ENCODE measurements at places on chromosomes 6 and 20.
A peak's percentile ranks its signal among the peaks of the same experiment; 100 is the strongest.

- peak; percentile 29 for DNase-seq
Measured at GRCh38 chr20:16459019-16459700, 114.1 kb downstream of the KIF16B start.

DNA sequence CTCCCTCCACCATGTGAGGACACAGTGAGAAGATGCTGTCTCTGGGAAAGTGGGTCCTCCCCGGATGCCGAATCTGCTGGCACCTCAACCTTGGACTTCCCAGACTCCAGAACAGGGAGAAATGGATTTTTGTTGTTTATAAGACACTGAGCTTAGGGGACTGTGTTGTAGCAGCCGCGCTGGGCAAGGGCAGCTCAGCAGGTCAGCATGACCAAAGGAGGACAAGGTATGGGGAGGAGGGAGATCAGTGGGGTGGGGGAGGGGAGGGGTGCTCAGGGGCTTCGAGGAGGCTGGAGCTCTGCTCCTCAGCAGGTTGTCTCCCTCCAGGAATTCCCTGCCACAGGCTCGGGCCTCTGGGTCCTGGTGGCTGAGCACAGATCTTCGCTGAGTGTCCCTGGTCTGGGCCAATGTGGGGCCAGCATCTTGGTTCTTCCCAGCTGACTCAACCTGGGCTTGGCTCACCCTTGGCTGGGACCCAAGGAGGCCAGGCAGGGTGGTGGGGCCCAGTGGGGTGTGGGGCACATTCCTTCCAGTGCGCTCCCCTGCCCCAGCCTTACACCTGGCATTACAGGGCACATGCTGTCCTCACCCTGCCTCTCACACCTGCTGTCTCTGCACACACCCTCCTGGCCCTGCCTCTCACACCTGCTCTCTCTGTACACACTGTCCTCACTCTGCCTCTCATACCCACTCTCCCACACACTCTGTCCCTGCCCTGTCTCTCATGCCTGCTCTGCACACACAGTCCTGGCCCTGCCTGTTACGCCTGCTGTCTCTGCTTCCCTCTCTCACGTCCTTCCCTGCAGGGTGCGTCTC lies 107.3 kb downstream of the SYCP2 start:
- DNase-seq, result no peak

DNA sequence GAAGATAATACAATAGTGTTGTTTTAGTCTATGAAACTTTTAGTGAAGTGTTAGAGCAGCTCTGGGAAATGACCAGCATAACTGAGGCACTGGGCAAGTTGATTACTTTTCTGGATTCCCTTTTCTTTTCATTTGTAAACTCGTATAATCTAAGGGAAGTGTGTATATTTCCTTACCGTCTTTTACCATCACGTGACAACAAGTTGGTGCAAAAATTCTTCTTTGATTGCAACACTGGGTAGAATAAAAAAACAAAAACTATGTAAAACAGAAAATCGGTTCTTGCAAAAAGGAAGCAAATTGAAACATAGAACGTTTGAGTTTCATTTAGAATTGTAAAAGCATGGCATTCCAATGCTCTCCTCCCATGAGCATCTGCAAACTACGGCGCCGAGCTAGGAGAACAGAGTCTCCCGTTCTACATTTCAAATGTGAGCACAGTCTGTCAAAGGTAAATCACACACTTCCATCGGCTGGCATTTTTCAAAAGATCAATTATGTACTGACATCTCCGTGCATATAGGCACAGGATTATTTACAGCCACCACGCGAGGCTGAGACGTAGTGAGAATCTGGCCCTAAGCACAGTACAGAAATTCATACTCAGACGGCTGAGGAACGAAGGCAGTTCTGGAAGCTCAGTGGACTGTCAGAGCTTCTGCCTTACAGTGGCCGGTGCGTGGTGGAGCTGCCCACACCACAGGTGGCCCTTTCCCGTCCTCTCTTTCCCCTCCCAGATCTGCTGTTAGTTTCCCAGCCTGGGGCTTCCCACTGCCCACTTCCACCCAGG lies 314.0 kb downstream of the BMP7 start:
- no peak for DNase-seq

DNA sequence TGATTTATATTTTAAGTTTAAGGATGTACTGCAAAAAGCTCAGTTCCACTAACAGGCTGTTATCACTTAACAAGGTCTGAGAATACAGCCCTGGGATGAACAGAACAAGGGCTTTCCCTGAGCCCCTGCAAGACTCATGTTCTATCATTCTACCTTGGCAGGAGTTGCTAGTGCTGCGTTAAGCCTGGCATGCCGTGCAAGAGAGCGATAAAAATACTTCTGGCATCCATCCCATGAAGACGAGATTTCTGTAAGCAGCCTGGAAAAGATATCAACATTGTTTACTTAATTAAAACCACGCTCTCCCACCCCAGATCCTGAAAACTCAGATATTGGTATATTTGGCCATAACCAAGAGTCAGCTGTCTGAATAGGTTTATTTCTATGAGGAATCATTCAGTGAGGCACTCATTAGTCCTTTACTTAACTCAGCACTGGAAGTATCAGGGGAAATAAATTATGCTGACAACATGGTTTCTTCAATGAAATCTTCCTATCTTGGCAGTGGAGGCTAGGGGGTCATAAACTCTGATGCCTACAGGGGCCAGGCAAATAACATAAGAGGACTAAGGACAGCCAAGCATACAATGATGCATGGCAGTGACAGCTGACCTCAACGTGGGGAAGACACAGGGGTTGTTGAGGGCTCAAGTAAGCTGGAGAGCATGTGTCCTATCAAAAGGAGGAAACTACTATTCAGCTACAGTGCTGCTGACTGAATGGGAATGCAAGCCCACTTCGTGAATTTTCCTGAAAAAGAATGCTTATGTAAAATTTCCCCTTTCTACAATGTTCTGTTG lies 37.6 kb upstream of the LYRM2 start:
- no peak for DNase-seq

GRCh38 chr6:39193201-39193791 lies 36.0 kb downstream of the KCNK5 start:
- no peak for DNase-seq

DNA sequence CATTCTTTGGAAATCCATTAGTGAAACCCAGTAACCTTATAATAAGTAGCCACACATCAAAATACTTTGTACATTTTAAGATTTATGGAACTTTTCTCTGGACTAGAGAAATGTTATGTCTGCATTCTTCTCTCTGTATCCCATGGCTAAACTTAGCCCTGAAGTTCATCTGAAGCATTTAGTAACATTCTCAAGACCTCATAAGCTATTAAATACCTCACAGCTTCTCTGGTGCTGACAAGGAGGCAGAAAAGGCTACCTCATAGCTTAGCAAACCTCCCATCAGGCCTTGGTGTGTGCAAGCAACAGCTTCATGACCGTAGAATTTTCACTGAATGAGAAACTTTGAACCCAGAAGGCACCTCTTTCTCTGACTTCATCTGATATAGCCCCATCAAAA lies 38.9 kb upstream of the HDGFL1 start:
- DNase-seq, result no peak

GRCh38 chr20:45154183-45154582 lies 20.5 kb upstream of the PI3 start:
- no peak for DNase-seq

DNA sequence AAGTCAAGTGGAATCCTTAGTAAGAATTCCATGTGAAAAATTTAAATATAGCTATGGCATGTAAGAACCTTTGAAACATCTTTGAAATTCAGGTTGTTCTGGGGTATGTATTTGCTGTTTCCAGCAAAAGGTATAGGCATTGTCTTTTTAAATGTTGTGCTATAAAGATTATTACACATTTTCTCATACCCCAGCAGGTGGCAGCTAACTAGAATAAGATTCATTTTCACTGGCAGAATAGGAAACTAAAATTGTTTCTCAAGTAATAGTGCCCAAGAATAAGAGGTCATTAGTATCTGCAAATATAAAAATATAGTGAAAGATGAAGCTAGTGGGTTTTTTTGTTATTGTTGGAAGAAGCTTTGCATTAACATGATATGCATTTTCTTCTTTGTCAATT lies 1.8 kb downstream of the GRIK2 start:
- DNase-seq, result no peak

GRCh38 chr6:125781314-125781868 lies 9.4 kb upstream of the NCOA7 start:
- no peak for DNase-seq

- DNase-seq, result no peak
Measured at GRCh38 chr20:60046011-60046413, 87.8 kb downstream of the CDH26 start.

GRCh38 chr6:159602431-159603041 lies 90.5 kb downstream of the SOD2 start:
- DNase-seq, result no peak
